ENCODE measurements at places on chromosomes 1 and 21. TPM values are rescaled to one million over a fixed set of nuclear protein-coding genes. Genes with fewer than 3 reads are reported as not detected.

DNA sequence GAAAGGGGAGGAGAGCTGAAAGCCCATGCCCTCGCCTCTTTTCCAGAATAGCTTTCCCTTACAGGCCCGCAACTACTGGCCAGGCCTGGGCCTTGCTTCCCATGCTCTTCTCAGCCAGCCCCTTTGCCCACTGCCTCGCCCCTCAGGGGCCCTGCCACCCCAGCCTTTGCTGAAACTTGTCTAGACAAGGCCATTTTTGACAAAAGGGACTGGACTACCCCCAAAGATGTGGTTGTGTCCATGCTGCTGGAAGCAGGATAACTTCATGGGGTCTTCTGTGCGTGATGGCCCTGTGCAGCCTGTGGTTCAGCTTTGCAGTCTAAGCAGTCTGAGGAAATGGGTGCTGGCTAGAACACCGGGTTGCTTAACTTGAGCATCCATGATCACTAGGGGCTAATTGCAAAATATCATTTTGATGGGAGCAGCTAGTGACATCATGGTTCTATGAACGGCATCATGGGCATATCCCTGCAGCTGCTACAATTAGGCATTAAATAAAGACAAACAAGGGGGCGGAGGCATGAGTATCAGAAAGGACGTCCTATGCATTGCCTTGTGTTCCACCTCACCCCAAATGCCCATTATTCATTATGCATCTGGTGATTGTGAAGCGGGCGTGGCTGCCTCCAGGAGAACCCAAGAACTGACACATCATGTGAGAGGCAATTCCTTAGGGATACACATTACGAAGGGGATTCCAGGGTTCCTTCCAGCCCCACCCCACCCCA, 36.8 kb downstream of the NTPCR start:
- no peak for DNase-seq

HSD3B2 gene
- total RNA-seq = not detected

DNA sequence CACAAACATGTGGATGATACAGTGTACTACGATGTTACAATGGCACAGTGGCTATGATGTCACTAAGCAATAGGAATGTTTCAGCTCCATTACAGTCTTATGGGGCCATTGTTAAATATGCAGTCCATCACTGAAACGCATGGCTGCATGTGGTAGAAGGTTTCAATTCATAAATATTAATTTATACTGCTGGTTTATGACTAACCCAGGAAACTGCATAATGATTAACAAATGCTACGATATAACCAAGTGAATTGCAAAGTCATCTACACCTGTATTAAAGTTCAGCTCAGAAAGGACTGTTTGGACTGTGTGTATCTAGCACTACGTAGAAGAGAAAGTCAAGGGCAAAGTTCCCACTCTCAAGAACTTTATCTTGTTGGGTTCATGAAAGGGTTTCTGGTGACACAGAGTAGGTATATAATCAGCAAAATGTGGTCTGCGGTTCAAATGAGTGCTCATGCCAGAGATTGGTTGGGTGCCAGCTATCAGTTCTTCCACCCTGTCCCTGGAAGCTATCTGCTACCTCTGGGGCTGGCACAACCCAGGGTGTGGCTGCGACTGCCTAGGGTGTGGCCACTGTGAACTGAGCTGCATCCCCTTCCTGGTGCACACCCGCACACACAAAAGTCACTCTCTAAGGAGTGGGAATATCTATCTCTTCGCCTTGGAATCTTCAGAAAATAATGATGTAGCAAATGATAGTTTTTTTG, 14.8 kb downstream of the MGST3 start:
- DNase-seq = peak; percentile 6

- DNase-seq = no peak
Measured at GRCh38 chr1:66446261-66447001, 87.5 kb upstream of the SGIP1 start.

- DNase-seq = no peak
Measured at GRCh38 chr1:91572044-91572443, 71.4 kb downstream of the CDC7 start.

EFNA1 gene
- total RNA-seq = 4.2 TPM

Measured in CD4-positive, alpha-beta T cell (primary cell).